ENCODE measurements at places on chromosomes 3 and 15.

DNA sequence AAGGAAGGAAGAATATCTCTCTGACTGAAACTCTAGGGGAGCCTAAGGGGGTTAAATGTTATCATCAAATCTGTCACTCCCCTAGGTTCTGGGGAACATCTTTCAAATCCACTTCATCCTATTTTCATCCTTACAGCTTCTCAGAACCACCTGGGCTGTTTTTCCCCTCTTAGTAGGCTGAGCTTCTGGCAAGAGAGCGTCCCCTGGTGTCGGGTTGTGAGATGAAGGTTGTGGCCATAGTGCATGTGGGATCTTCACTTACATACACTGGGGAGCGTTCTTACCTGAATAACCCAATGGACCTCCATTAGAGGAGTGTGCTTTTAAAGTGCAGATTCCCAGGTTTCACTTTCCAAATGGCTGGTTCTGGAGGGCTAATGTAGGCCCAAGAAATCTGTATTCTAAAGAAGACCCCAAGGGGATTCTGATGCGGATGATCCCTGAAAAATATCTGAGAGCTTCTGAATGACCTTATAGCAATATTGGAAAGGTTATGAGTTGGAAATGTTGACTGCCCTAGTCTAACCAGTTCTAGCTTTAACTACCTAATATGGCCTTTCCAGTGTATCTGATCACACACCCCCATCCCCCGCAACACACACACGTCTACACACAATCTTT lies 663.7 kb downstream of the AGBL1 start:
- DNase-seq, result peak; percentile 56

DNA sequence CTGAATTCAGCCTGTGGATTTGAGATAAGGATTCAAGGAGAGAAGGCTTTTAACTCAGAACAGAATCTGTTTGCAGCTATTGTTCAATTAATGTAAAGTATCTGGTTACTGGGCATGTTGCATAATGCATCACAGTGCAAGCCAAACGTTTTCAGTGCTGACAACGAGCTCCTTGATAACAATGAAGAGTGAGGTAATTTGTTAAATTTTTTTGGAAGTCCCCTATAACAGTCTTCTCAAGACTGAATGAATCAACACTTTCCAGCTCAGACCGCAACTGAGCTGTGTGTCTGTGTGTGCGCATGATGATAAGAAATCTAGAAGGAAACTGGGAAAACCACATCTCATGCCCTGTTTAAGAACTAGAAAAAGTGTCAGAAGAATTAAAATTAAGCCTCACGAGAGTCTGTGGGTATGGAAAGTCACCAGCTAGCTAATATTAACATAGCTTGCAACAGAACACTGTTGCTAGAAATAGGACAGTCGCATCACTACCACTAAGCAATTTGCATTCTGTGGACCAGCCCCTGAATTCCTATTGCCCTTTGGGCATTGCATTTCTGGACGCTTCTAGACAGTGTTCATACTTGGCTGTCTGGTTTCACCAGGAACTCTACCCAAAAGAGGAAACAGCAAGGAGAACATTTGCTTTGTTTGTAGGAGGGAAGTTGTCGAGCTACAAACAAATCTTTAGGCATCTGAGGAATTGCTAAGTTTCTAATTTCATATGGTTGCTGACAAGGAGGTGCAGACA lies 43.7 kb upstream of the ATP2C1 start:
- peak; percentile 42 for DNase-seq

GRCh38 chr3:179308001-179308400 lies 14.8 kb upstream of the ZNF639 start:
- DNase-seq, result no peak

- DNase-seq, result no peak
Measured at GRCh38 chr3:3836845-3837244, 37.6 kb downstream of the LRRN1 start.

DNA sequence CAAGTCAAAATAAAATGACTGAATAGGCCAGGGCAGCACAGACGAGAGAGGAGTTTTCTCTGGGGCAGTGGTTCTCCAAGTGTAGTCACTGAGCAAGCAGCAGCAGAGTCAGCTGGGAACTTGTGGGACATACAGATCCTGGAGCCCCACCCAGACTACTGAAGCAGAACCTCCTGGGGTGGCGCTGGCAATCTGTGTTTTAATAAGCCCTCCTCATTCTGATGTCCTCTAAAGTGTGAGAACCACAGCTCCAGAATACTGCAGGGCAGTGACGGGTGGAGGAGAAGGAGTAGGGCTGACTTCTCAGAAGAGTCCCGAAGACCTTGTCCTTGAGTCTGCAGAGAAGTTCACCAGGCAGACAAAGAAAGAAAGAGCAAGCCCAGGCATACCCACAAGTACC lies 251.3 kb upstream of the HES1 start:
- DNase-seq, result no peak
